Fibroblast of skin of left biceps (primary cell): ENCODE measurements at places on chromosomes 6 and 20.

- DNase-seq: no peak
These were observed 112.2 kb downstream of the AHI1 start for GRCh38 chr6:135385299-135385698.

- no peak for DNase-seq
These were observed 725.9 kb downstream of the BCKDHB start for GRCh38 chr6:80832337-80832736.

DNA sequence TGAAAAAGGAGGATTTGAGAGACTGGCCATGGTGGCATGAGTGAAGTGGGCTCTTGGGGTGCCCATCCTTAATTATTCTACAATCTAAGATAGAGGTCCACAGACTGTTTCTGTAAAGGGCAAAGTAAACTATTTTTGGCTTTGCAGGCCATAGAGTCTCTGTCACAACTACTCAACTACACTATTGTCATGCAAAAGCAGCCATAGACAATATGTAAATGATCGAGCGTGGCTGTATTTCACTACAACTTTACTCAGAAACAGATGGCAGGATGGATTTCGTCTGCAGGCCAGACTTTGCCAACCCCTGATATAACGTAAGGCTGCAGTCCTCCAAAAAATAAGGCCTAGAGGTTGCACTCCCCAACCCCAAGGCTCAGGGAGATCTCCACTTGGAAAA lies 58.2 kb upstream of the NAA20 start:
- DNase-seq: no peak

GRCh38 chr6:155171747-155172449 lies 91.9 kb upstream of the CLDN20 start:
- DNase-seq: no peak

DNA sequence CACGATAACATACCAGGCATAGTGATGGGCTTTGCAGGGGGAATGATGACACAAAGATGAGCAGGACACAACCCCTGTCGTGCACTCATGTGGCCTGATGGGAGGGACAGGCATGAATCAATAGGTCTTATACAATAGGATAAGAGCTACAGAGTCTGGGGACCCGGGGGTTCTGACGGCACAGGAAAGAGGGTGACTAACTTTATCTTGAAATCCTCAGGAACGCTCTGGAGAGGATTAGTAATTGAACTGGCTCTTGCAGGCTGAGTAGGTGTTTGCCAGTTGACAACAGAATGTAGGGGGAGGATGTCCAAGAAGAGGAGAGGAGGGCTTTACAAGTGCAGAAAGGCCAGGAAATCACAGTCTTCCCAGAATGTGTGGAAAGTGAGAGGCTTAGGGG lies 219.9 kb upstream of the ECI2 start:
- DNase-seq: no peak

- no peak for DNase-seq
These were observed 120.1 kb upstream of the HDDC2 start for GRCh38 chr6:125421836-125422235.

DNA sequence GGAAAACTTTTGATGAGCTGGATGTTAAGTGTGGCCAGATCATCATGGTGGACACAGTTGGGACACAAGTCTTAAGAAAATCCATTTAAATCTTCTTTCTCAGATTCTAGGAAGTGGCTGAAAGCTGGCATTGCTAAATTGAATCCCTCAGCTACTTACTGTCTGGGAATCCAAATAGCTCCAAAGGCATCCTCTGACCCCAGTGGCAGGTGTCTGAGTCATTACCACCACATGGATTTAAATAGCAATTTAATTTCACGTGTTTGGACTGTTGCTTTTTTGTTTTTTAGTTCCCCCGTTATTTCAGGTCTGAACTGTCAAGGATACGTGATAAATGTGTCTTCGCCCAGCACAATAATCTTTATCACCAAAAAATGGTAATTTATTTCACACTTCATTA lies 33.2 kb upstream of the HDGFL1 start:
- no peak for DNase-seq

DNA sequence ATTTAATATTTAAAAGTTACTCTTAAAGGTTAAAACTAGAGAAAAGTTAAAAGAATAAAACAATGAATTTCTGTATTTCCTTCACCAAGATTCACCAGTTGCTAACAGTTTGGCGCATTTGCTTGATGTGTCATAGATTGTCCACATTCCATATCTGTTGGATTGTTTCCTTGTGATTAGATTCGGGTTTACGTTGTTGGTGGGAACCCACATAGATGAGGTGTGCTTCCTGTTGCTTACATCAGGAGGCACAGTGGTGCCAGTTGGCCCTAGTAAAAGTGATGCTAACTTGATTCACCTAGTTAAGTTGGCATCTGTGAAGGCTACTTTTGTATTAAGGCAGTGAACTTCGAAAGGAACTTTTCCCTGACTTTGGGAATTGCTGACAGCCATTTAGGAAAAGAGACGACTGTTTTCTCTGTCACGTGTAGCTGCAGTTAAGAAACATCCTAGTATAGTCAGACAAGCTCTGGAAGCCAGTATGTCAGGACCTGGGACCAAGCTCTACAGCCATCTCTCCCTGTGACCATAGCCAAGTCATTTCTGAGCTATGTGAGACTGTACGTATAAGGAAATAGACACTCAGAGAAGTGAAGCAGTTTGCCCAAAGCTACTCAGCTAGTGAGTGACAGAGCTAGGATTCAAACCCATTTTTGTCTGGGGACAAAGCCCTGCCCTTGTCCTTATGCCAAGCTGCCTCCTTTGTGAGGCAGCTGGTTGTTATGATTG lies 49.0 kb downstream of the PPARD start:
- peak; percentile 66 for DNase-seq

DNA sequence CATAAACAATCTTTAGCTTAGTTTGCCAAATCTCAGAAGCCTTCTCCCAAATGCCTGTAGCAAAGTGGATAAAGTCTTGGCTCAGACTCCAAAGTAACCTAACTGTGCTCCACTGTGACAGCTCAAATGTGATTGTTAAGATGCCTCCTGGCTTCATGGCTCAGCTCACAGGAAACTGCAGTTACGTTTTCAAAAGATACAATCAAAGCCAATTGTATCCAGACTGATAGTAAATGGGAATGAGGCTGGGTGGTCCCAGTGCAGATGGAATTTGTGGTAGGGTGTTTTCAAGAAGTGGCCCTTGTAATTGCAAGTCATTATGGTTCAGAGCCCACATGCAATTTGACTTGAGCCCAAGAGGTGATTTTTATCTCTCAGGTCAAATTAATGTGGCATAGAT lies 151.2 kb upstream of the TAB2 start:
- no peak for DNase-seq

- DNase-seq: no peak
These were observed 43.4 kb downstream of the DLGAP4 start for GRCh38 chr20:36349384-36350170.

DNA sequence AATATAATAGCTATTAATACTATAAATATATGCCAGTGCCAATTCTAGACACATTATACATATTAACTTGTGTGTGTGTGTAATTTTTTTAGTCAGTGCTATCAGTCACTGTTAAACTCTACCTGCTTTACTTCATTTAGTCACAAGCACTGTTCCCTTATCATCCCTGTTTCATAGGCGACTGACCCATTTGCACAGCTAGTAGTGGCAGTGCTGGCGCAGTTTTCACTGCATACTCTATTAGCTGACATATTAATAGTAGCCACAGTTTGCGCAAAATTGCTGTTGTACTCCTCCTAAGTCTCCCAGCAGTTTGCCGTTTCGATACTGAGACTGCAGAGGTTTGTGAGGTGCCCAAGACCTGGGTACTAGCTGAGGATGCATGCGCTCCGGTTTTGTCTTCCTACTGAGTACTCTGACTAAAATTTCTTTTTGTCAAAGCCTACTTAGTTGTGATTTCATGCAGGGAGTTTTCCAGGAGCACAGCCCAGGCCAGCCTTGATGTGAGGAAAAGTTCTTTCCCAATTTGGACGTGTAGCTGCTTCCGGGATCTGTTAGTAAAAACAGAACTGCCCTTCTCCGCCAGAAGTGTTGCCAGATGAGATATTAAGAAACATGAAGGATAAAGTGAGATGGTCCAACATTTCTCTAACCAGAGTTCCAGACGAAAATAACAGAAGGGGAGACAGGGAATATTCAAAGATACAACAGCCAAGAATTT lies 5.6 kb downstream of the BAG2 start:
- DNase-seq: no peak

DNA sequence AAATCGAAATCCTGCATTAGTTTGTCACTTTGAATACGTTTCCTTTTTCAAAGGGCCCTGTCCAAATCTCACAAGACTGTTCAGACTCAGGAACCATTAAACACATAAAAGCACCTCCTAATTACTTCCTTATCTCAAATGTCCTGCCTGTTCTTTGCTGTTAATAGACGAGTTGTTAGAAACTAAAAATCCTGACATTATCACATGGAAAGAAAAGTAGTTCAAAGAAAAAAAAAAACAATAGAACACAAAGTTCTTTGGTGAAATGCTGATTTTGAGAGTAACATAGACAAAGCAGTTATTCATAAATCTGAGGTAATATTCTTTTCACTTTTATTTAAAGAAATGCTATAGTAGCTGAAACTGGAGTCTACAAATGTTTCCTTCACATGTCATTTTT lies 12.1 kb upstream of the TAB2 start:
- DNase-seq: no peak

GRCh38 chr6:167079853-167080297 lies 43.0 kb upstream of the CCR6 start:
- no peak for DNase-seq

GRCh38 chr6:126107475-126108166 lies 121.3 kb downstream of the TRMT11 start:
- no peak for DNase-seq

GRCh38 chr20:9329355-9330101 lies 184.9 kb upstream of the LAMP5 start:
- DNase-seq: no peak

GRCh38 chr6:69007781-69008180 lies 372.7 kb downstream of the ADGRB3 start:
- no peak for DNase-seq

DNA sequence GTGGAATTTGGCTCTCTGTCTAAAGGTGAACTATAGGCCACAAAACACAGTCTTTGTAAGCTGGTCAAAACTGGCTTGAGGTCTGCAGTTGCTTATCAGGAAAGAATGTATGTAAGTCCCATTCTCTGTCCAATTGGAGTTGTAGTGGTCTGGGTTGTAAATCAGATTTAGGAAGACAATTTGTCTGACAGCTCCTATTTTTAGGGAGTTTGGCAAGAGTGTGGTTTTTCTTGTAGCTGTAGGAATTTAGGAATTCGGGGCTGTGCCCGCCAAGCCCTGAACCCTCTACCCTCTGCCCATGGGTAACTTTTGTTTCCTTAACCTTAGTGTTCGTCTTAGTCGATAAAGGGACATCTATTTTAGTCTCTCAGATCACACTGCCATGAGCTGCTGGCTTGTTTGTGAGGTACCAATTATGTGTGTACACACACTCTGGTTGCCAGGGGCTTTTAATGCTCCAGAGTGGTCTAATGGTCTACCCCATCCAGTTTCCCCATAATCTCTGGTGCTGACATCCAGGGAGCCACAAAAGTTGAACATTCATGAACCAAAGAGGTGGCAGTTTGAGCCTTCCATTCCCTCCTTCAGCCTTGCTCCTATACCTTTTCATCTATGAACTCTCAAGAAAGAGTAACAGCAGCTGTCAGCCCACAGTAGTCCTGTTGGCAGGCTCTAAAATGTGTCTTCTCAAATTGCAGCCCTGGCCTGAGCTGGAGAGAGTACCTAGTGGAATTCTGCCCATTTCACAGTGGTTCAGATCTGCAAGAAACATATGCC lies 93.0 kb downstream of the ANKRD6 start:
- no peak for DNase-seq

DNA sequence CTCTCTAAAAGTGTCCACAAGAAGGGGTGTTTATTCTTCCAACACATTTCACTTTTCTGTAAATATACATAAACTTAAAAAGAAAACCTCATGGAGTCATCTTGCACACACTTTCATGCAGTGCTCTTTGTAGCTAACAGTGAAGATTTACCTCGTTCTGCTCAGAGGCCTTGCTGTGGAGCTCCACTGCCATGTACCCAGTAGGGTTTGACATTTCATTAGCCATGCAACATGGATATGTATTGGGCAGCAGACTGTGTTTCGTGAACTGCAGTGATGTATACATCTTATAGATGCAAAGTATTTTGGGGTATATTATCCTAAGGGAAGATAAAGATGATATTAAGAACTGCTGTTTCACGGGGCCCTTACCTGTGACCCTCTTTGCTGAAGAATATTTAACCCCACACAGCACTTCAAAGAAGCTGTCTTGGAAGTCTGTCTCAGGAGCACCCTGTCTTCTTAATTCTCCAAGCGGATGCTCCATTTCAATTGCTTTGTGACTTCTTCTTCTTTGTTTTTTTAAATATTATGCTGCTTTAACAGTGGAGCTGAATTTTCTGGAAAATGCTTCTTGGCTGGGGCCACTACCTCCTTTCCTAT lies 17.9 kb downstream of the IRF4 start:
- no peak for DNase-seq

GRCh38 chr6:21733311-21733710 lies 139.8 kb downstream of the SOX4 start:
- DNase-seq: no peak

DNA sequence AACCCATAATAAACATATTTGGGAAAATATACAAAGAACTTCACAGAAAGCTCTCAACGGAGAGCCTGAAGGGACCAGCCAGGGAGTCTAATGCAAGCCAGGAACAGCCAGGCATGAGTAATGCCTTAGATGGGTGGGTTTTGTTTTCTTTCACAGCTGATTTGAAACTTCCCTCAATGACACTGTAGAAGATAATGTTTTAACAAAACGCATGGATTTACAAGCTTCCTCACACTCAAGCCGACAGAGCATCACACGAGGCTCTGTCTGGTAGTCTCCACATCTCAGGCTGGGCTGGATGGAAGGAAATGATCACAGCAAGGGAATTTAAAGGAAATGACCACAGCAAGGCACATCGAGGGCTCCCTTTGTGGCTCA lies 113.9 kb downstream of the GMPR start:
- no peak for DNase-seq

GRCh38 chr20:5393218-5393870 lies 76.6 kb upstream of the PROKR2 start:
- no peak for DNase-seq

- DNase-seq: peak; percentile 94
These were observed 452 bp downstream of the TRAF3IP2 start for GRCh38 chr6:111605100-111605751.

DNA sequence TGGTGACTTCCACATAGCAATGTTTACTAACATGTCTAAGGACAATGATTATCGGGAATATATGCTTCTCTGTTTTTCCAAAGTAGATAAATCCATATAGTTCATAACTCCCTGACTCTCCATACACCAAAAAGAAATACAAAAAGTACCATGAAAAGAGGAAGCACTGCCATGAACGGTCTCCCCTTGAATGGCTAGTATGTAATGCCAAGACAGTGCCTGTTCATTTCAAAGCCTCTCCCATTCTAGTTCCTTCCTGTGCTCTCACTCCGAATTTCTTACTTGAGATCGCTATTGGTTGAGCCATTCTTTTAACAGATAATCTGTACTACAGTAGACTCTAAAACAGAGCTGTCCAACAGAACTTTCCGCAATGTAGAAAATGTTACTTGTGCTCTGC lies 54.8 kb upstream of the EDN1 start:
- no peak for DNase-seq

- peak; percentile 18 for DNase-seq
These were observed 67.9 kb downstream of the NCOA7 start for GRCh38 chr6:125858427-125859320.

GRCh38 chr20:60955706-60956105 lies 296.4 kb upstream of the CDH4 start:
- no peak for DNase-seq

GRCh38 chr20:46011631-46012482 lies 3.1 kb downstream of the MMP9 start:
- no peak for DNase-seq
